ENCODE measurements at places on chromosomes 1 and 21. TPM values are rescaled to one million over a fixed set of nuclear protein-coding genes. Genes with fewer than 3 reads are reported as not detected.

TCEA3 gene
- total RNA-seq: 19.2 TPM

RPTN gene
- not detected for total RNA-seq

MAP10 gene
- total RNA-seq: 1.0 TPM

CLIC6 gene
- total RNA-seq: 0.10 TPM

HAPLN2 gene
- 0.21 TPM for total RNA-seq

IFNAR2 gene
- 23.8 TPM for total RNA-seq

LCE1C gene
- not detected for total RNA-seq

BSND gene
- not detected for total RNA-seq

SLC25A33 gene
- 6.7 TPM for total RNA-seq

LCE3C gene
- total RNA-seq: not detected

FASLG gene
- 1.4 TPM for total RNA-seq

LIPI gene
- not detected for total RNA-seq

RIMS3 gene
- total RNA-seq: 0.84 TPM

CLDN8 gene
- not detected for total RNA-seq

RO60 gene
- total RNA-seq: 105 TPM

G0S2 gene
- total RNA-seq: 1,987 TPM

CSMD2 gene
- not detected for total RNA-seq

OR2AK2 gene
- 0.10 TPM for total RNA-seq

SLC35F3 gene
- total RNA-seq: not detected

GBP4 gene
- total RNA-seq: 21.8 TPM

NBPF6 gene
- not detected for total RNA-seq

ACOT11 gene
- total RNA-seq: 0.42 TPM

SHISAL2A gene
- 13.1 TPM for total RNA-seq

PGLYRP3 gene
- not detected for total RNA-seq

ACTA1 gene
- not detected for total RNA-seq
